Caudate nucleus (tissue), 63 donors: ENCODE measurements at places on chromosomes 4 and X.

- no peak for DNase-seq
Measured at GRCh38 chr4:147843162-147843561, 111.3 kb downstream of the ARHGAP10 start.

- no peak for DNase-seq
Measured at GRCh38 chrX:133401536-133401935, 13.8 kb downstream of the GPC4 start.

DNA sequence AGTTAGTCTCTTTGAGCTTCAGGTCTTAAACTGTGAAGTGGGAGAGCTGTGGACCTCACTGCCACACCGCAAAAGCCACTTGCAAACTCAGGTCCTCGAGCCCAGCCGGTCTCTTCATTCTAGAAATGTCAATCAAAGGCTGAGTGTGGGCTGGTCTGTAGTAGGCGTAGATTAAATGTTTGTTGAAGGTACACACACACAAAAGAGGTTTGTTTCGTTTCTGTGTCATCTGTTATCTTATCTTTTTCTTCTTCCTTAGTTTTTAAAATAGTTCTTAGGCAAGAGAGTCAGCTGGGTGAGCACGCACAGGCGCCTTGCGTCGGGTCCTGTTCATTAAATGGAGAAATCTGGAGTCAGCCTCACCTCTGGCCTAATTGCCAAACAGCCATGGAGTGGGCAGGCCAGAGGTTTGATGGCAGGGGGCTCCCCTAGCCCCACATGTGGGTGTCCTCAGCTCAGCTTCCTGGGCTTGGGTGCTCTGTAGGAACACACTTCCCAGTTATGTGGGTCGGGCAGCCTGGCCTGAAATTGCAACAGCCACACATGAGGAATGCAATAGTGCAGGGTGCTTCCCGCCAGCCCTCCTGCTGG lies 836 bp upstream of the PSAPL1 start:
- no peak for DNase-seq

GRCh38 chr4:6961496-6962210 lies 52.0 kb downstream of the TBC1D14 start:
- DNase-seq = no peak
